Activated naive CD8-positive, alpha-beta T cell treated with anti-CD3 and anti-CD28 coated beads for 36 hours (primary cell): ENCODE measurements at places on chromosomes 1 and 21. TPM values are rescaled to one million over a fixed set of nuclear protein-coding genes. Genes with fewer than 3 reads are reported as not detected.

GRCh38 chr1:170510163-170510562 is 21.8 kb upstream of the GORAB start:
- H3K4me1 ChIP-seq: peaks cover 2% of the 10 kb centered on the region
- no peaks in the 10 kb centered on the region for H3K36me3 ChIP-seq
- H3K27me3 ChIP-seq: peaks cover 25% of the 10 kb centered on the region
- H3K27ac ChIP-seq: no peak overlapping the region
- no peak overlapping the region for H3K4me3 ChIP-seq

- DNase-seq: no peak
- H3K27me3 ChIP-seq: no peaks in the 10 kb centered on the region
- H3K27ac ChIP-seq: no peak overlapping the region
- no peak overlapping the region for H3K4me3 ChIP-seq
- peaks cover 7% of the 10 kb centered on the region for H3K4me1 ChIP-seq
Observed at GRCh38 chr1:211952299-211952698, 83.1 kb downstream of the INTS7 start.

GRCh38 chr1:234977875-234978396 is 150.7 kb downstream of the TOMM20 start:
- H3K27me3 ChIP-seq: no peaks in the 10 kb centered on the region
- H3K4me1 ChIP-seq: peaks cover 71% of the 10 kb centered on the region
- no peak overlapping the region for H3K4me3 ChIP-seq
- no peak for DNase-seq
- H3K36me3 ChIP-seq: peaks cover 18% of the 10 kb centered on the region

GRCh38 chr1:168734946-168735345 is 5.9 kb upstream of the DPT start:
- no peaks in the 10 kb centered on the region for H3K27me3 ChIP-seq
- H3K36me3 ChIP-seq: no peaks in the 10 kb centered on the region
- H3K4me3 ChIP-seq: no peak overlapping the region
- H3K4me1 ChIP-seq: no peaks in the 10 kb centered on the region
- no peak overlapping the region for H3K27ac ChIP-seq

- H3K27me3 ChIP-seq: peaks cover 11% of the 10 kb centered on the region
- no peak for DNase-seq
- no peak overlapping the region for H3K4me3 ChIP-seq
- H3K4me1 ChIP-seq: no peaks in the 10 kb centered on the region
- H3K27ac ChIP-seq: no peak overlapping the region
- no peaks in the 10 kb centered on the region for H3K36me3 ChIP-seq
Observed at GRCh38 chr1:21601278-21602048, 67.7 kb downstream of the RAP1GAP start.

DNA sequence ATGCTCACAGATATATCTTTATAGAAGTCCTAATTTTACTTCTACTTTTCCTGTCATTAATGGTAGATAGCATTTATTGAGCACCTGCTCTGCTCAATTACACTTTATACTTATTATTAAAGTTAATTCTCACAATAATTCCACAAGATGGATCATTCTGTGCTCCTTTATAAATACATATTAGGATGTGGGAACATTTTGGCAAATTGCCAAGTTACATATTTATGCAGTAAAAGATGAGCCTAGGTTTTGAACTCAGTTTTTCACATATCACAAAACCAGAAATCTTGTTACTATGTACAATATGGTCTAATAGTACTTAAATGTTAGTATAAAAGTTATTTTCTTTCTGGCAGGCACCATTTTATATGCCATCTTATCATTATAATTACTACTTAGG is 895.0 kb upstream of the B3GALT2 start:
- H3K4me1 ChIP-seq: peaks cover 2% of the 10 kb centered on the region
- no peak overlapping the region for H3K4me3 ChIP-seq
- H3K27me3 ChIP-seq: no peaks in the 10 kb centered on the region

DNA sequence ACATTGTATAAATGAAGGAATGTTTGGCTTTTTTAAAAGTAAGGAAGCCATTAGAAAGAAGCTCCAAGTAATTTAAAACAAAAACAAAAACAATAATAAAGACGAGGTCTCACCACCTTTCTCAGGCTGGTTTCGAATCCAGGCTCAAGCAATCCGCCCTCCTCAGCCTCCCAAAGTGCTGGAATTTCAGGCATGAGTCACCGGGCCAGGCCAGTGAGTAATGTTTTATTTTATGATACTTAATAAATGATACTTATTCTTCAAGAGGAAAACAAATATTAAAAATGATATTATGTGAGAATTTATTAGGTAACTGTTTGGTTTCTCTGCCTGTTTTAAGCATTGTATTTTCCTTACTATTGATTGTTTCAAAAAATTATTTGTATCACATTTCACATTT is 201.4 kb upstream of the BRINP3 start:
- DNase-seq: no peak
- no peaks in the 10 kb centered on the region for H3K36me3 ChIP-seq
- H3K27ac ChIP-seq: no peak overlapping the region
- no peaks in the 10 kb centered on the region for H3K27me3 ChIP-seq
- H3K4me1 ChIP-seq: no peaks in the 10 kb centered on the region

DNA sequence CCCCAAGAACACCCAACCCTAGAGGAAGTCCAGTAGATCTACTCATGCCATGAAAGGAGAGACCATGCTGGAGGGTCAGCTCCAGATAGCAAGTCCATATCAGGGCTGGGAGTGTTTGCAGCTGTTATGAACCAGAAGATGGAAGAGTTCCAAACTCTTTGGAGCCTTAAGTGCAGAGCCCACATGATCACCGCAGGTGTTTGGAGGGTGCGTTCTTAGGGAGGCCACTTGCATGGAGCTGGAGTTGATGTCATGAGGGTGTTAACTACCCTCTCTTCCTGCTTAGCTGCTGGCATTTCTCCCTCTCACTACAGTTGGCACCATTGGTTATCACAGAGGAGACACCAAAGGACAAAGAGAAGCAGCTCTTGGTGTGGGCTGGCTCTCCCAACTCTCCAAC is 616.9 kb downstream of the AJAP1 start:
- DNase-seq: no peak
- peaks cover 2% of the 10 kb centered on the region for H3K4me1 ChIP-seq
- no peak overlapping the region for H3K27ac ChIP-seq
- H3K4me3 ChIP-seq: no peak overlapping the region

DNA sequence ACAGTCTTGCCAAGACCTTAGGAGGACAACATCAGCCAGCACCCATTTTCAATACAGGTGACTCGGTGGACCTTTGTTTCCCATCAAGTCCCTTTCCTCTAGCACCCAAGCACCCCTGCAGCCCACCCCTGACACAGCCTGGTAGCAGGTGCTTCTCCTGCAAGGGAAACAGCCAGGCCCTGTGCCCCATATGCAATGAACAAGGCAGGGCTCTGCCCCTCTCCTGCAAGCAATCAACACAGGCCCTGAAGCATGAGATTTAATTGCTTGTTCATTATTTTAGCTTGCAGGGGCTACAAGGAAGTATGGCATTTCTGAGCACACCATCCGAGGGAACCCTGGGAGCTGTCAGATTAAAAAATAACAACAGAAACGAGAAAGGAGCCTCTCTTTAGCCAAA is 35.4 kb downstream of the TCP10L start:
- H3K36me3 ChIP-seq: no peaks in the 10 kb centered on the region
- no peaks in the 10 kb centered on the region for H3K27me3 ChIP-seq
- DNase-seq: no peak
- no peak overlapping the region for H3K27ac ChIP-seq
- no peak overlapping the region for H3K4me3 ChIP-seq

- H3K4me1 ChIP-seq: peaks cover 2% of the 10 kb centered on the region
- peaks cover 7% of the 10 kb centered on the region for H3K27me3 ChIP-seq
- H3K36me3 ChIP-seq: peaks cover 2% of the 10 kb centered on the region
- H3K27ac ChIP-seq: no peak overlapping the region
Observed at GRCh38 chr1:235984041-235984825, 80.7 kb downstream of the NID1 start.

DNA sequence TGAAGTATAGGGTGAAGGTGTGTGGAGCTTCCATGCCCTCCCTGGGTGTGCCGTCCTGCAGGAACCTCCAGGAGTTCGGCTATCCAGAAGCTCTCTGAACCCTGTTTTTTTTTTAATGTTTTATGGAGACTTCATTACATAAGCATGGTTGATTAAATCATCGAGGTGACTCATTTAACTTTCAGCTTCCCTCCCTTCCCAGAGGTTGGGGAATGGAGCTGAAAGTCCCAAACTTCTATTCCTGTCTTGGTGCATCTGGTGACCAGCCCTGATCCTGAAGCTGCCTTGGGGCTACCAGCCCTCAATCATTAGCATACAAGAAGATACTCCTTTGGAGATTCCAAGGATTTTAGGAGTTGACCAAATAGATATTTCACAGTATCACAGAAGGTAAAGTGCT is 9.5 kb downstream of the RRP15 start:
- no peak overlapping the region for H3K4me3 ChIP-seq
- H3K4me1 ChIP-seq: peaks cover 36% of the 10 kb centered on the region
- H3K27ac ChIP-seq: no peak overlapping the region
- DNase-seq: no peak
- no peaks in the 10 kb centered on the region for H3K27me3 ChIP-seq

- peak overlapping the region; percentile 88 for H3K4me3 ChIP-seq
- H3K4me1 ChIP-seq: peaks cover 52% of the 10 kb centered on the region
- peaks cover 3% of the 10 kb centered on the region for H3K36me3 ChIP-seq
- peak; percentile 55 for DNase-seq
- H3K27ac ChIP-seq: peak overlapping the region; percentile 71
- peaks cover 18% of the 10 kb centered on the region for H3K27me3 ChIP-seq
Observed at GRCh38 chr1:202807451-202807925, 733 bp downstream of the KDM5B start.

- H3K4me3 ChIP-seq: no peak overlapping the region
- H3K4me1 ChIP-seq: no peaks in the 10 kb centered on the region
- H3K27me3 ChIP-seq: no peaks in the 10 kb centered on the region
- no peak for DNase-seq
Observed at GRCh38 chr1:53625766-53626520, 113.0 kb downstream of the GLIS1 start.

- peaks cover 32% of the 10 kb centered on the region for H3K4me1 ChIP-seq
- peak; percentile 76 for DNase-seq
- peaks cover 9% of the 10 kb centered on the region for H3K36me3 ChIP-seq
- H3K4me3 ChIP-seq: peak overlapping the region; percentile 95
- H3K27me3 ChIP-seq: no peaks in the 10 kb centered on the region
- H3K27ac ChIP-seq: peak overlapping the region; percentile 91
Observed at GRCh38 chr1:156052862-156053767, 483 bp downstream of the UBQLN4 start.

- H3K4me1 ChIP-seq: peaks cover 2% of the 10 kb centered on the region
- DNase-seq: no peak
- no peaks in the 10 kb centered on the region for H3K27me3 ChIP-seq
- no peaks in the 10 kb centered on the region for H3K36me3 ChIP-seq
- H3K27ac ChIP-seq: no peak overlapping the region
Observed at GRCh38 chr1:61844006-61844405, 101.7 kb downstream of the PATJ start.

DNA sequence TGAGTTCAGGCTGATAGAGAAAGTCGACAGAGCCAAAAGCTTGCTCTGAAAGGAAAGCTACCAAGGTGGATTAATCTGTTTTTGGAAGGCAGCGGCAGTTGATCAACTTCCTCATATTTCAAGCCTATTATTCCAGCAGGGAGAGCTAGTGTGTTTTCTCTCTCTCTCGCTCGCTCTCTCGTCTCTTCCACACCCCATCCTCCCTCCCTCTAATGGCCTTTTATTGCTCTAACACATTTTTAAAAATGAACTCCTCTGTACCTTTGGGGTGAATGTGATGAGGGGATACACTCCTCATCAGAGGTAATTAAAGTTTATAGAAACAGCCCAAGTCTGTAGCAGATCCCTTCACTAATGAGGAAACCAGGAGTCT is 126.4 kb downstream of the CLIC6 start:
- H3K27ac ChIP-seq: peak overlapping the region; percentile 20
- no peak for DNase-seq
- H3K4me3 ChIP-seq: no peak overlapping the region
- H3K27me3 ChIP-seq: no peaks in the 10 kb centered on the region

DNA sequence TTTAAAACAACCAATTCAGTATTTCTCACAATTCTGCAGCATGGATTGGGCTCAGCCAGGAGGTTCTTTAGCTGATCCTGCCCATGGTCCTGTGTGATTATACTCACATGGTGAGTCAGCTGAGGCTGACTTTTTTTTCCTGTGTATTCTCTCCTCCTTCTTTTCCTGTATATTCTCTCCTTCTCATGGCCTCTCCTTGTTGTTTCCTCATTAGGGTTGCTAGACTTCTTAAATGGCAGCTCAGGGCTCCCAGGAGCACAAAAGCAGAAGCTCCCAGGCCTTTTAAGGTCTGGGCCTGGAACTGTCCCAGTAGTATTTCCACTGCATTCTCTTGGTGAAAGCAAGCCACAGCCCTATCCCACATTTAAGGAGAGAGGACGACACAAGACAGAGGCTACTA is 26.8 kb downstream of the VANGL1 start:
- H3K36me3 ChIP-seq: peaks cover 2% of the 10 kb centered on the region
- no peaks in the 10 kb centered on the region for H3K4me1 ChIP-seq
- H3K4me3 ChIP-seq: no peak overlapping the region
- H3K27ac ChIP-seq: no peak overlapping the region
- peaks cover 4% of the 10 kb centered on the region for H3K27me3 ChIP-seq

DNA sequence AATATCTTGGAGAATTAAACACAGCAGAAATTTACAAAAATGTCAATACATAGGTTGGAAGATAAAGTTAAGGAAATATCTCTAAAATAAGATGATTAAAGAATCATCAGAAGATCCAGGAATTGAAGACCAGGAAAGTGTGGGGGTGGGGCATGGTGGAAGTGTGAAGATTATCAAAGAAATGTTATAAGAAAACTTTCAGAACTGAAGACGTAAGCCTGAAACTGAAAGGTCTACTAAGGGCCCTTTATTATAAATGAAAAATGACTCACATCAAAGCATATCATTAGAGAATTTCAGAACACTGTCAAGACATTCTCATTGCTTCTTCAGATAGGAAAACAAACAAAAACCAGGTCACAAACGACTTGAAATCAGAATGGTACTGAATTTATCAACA is 92.4 kb upstream of the DPT start:
- peaks cover 31% of the 10 kb centered on the region for H3K4me1 ChIP-seq
- no peak overlapping the region for H3K27ac ChIP-seq
- H3K27me3 ChIP-seq: peaks cover 5% of the 10 kb centered on the region
- no peak overlapping the region for H3K4me3 ChIP-seq
- H3K36me3 ChIP-seq: no peaks in the 10 kb centered on the region
- peak; percentile 40 for DNase-seq

GRCh38 chr1:171213559-171214454 is 28.7 kb downstream of the FMO2 start:
- DNase-seq: no peak
- H3K27ac ChIP-seq: no peak overlapping the region
- H3K27me3 ChIP-seq: peaks cover 8% of the 10 kb centered on the region
- H3K4me3 ChIP-seq: no peak overlapping the region
- no peaks in the 10 kb centered on the region for H3K36me3 ChIP-seq
- H3K4me1 ChIP-seq: no peaks in the 10 kb centered on the region

- no peak overlapping the region for H3K4me3 ChIP-seq
- H3K27me3 ChIP-seq: no peaks in the 10 kb centered on the region
- H3K36me3 ChIP-seq: no peaks in the 10 kb centered on the region
- no peaks in the 10 kb centered on the region for H3K4me1 ChIP-seq
- no peak for DNase-seq
Observed at GRCh38 chr21:31537872-31538576, 121.5 kb upstream of the SOD1 start.

GRCh38 chr1:154607106-154607608 is 829 bp downstream of the ADAR start:
- H3K4me1 ChIP-seq: peaks cover 70% of the 10 kb centered on the region
- H3K27me3 ChIP-seq: no peaks in the 10 kb centered on the region
- DNase-seq: no peak
- peaks cover 41% of the 10 kb centered on the region for H3K36me3 ChIP-seq
- H3K4me3 ChIP-seq: peak overlapping the region; percentile 91

Gene FNBP1L
- 0.14 TPM for total RNA-seq

Gene RNU1-2
- 961 TPM for total RNA-seq

Gene FHAD1
- 0.49 TPM for total RNA-seq

Gene CZIB
- total RNA-seq: 44.8 TPM

Gene ILF2
- total RNA-seq: 419 TPM

Gene L1TD1
- total RNA-seq: 0.41 TPM

Gene RGS8
- total RNA-seq: not detected

Gene OR2G6
- total RNA-seq: not detected

Gene PLA2G2D
- not detected for total RNA-seq
